ENCODE measurements at places on chromosomes 2 and 18.
A peak's percentile ranks its signal among the peaks of the same experiment; 100 is the strongest.

DNA sequence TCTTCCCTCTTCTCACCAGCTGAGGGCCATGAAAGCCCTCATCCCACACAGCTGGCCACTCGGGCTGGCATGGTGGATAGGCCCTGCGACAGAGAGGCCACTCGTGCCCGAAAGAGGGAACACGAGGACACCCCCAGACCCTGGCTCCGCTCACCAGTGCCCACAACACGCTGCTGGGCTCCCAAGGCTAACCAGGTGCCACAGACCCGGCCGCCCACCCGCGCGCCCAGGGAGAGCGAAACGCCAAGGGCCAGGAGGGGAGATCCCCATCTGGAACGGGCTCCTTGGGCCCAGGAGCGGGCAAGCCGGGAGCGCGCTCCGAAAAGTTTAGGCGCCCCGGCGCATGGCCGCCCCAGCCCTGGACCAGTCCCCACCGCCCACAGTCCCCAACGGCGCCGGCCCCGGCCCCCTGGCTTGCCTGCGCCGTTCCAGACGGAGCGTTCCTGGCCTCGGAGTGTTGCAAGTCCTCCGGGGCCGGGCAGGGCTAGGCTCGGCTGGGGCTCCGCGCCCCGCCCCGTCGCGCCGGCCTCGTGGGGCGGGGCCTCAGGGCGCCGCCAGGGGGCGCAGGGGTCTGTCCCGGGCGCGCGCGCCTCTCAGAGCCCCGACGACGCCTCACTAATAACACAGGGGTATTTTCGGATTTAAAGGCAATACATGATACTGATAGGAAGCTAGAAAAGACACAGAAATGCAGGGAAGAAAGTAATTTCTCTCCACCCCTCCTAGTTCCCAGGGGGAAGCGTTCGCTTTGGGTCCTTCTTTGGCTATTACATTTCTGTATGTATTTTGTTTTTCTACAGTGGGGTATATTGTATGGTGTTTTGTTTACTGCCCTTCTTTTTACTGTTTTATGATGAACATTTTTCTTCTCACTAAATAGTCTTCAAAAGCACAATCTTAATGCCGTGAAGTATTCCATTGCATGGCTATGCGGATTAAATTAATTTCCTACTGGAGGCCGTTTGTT is at the start of gene TMBIM1:
TSS of gene TMBIM1 (minus strand) at position 456 of the 967 bp plus-strand sequence. CDS start 10,362 bp downstream, outside the sequence.
- peak; percentile 75 for DNase-seq

- DNase-seq: no peak
These were observed 46.3 kb upstream of the AQP4 start for GRCh38 chr18:26911840-26912239.

DNA sequence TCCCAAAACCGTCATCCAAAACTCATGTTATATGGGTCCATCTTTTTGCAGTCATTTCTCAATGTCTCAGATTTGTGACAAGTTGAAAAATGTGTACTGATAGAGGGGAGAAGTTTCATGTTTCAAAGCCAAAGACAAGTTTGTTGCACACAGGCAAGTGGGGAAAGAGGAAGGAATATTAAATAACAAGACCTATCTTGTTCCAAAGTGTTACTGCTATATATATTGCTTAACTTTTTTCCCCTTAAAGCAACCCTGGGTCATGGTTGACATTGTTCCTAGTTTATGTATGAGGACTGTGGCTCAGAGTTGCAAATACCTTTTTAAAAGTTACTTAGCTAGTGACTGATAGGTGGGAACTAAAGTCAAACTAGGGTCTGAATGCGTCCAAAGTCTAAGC is 1.7 kb downstream of the ITGA4 start:
- no peak for DNase-seq

GRCh38 chr2:188610050-188610444 is 318.4 kb downstream of the GULP1 start:
- DNase-seq: no peak

- DNase-seq: no peak
These were observed 275.3 kb downstream of the SOX11 start for GRCh38 chr2:5967506-5967905.

GRCh38 chr2:167190053-167190452 is 301.8 kb downstream of the XIRP2 start:
- peak; percentile 71 for DNase-seq

DNA sequence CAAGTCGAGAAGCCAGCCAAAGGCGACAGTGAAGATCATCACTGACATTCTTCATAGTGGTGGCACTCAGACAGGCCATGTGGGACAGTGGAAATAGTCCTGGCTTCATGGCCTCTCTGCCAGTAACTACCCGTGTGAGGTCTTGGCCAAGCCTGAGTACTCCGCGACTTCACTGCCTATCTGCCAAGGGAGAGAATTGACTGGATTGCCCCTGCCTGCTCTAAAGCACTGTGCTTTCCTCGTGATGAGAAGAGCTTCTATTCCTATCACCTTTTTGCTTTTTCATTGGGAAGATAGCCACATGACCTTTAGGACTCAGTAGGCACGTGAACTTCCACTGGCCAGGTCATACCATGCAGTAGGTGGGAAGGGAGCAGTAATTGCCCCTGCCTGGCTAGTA is 239.3 kb downstream of the HAUS1 start:
- DNase-seq: no peak

DNA sequence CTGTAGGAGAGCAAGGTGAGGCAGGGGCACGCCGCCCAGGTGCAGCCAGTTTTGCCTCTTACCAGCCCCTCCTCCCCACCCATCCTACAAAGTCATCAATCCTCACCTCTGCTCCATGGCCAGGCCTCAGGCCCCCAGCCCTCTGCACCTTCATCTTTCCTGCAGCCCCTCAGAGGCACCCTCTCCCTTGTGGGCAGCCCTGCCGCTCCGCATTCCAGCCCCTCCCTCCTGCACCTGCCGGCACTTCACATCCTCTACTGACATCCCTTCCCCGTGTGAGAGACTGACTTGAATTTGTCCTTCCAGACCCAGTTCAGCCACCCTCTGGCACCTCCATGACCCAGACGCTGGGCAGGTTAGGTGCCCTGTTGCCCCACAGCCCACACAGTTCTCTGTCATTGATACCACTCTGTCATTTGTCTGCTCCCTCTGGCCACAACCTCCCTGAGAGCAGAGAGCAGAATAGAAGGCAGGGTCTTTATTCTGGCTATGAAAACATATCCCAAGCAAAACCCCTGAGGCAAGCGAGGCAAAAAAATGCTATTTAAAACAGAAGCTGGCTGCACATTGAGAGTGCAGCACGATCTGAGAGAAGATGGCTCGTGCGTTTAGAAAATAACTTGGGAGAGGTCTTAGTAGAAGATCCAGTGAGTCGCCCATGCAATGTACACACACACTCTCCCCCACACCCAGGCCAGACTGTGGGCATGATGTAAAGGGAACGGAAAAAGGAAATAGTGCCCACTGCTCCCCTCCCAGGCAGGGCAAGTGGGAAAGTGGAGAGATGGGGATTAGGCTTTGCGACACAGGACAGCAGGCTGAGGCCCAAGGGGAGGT is 25.9 kb downstream of the SDC1 start:
- no peak for DNase-seq

Data from fibroblast of pulmonary artery (primary cell).